ENCODE measurements at places on chromosomes 3 and 15. TPM values are rescaled to one million over a fixed set of nuclear protein-coding genes. Genes with fewer than 3 reads are reported as not detected.

The RTP1 gene
- not detected for total RNA-seq

The CRTAP gene
- 42.0 TPM for total RNA-seq

The DUOXA2 gene
- total RNA-seq: not detected

The RTP4 gene
- 1.9 TPM for total RNA-seq

The SCN5A gene
- total RNA-seq: 0.05 TPM

The GRAMD1C gene
- 16.5 TPM for total RNA-seq
